ENCODE measurements at places on chromosomes 6 and 20.

GRCh38 chr6:38997128-38997761 is 51.3 kb upstream of the GLP1R start:
- DNase-seq, result no peak

GRCh38 chr6:134519465-134519864 is 201.6 kb upstream of the SGK1 start:
- DNase-seq, result peak; percentile 79

GRCh38 chr6:658244-658643 is 1.3 kb upstream of the HUS1B start:
- no peak for DNase-seq

DNA sequence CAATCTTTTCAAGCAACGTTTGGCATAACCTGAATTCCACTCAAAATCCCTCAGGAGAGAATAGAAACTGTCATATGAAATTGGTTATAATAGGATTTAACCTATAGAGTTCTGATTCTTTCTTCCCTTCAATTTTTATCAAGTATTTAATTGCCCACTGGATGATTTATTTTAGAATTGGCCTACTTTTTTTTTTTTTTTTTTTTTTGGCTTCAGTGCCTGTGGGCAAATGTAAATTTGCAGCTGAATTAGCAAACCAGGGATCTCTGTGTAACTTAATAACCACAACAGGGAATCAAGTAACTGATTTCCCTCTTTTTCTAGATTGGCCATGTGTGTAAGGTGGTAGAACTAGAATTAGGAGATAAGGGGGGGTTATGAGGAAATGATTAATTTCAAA is 157.0 kb downstream of the SOX4 start:
- no peak for DNase-seq

- no peak for DNase-seq
Measured at GRCh38 chr6:137136065-137136464, 37.4 kb downstream of the IL22RA2 start.

GRCh38 chr20:23412026-23412425 is 9.3 kb downstream of the NAPB start:
- DNase-seq, result peak; percentile 50

DNA sequence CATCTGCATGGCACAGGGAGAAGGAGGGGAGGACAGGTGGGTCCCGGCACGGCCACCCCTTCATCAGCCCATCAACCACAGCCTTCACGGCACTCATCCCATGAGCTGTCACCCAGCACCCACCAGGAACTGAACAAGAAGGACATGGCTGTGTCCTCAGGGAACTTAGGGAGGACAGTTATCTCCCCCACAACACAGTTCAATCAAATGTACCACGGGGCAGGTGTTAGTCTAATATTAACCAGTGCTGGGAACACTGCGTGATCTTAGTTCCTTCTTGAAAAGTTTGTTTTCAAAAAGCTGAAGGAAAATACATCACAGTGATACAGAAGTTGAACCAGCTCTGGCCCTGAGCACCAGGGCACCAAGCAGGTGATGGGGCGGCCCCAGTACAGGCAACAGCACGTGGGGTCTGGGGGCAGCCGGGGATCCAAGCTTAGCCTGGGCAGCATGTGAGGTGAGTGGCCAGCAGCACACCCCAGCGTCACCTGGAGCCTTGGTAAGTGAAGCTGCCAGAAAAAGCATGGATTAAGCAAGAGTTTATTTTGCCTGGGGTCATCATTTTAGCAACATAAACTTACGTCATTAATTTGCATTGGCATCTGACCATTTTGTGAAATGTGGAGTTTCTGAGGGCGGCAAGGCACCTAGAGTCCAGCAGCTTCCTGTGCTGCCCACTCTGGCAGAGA is 35.5 kb upstream of the AFDN start:
- DNase-seq, result no peak

- DNase-seq, result no peak
Measured at GRCh38 chr6:79635232-79635543, 4.1 kb downstream of the SH3BGRL2 start.
